Cardiac fibroblast (primary cell): ENCODE measurements at places on chromosomes 16 and 17.

GRCh38 chr17:77828749-77829539 lies 129.6 kb upstream of the TNRC6C start:
- no peak for DNase-seq

DNA sequence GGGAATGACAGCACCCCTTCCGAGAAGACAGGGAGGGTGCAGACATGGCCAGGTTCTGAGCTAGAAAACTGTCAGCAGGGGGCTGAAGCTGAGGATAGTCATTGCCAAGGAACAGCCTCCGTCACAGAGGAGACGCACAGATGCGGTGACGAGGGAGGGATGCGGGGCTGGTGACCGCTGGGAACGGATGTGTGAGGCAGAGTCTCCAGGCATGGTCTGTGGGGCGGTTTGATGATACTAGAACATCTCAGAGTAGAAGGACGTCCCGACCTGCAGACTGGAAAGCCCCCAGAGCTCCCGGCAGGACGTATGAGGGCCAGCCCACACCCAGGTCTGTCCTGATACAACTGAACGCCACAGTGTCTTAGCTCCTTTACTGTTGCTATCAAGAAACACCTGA lies 1.8 kb upstream of the CSNK1D start:
- DNase-seq: no peak

- no peak for DNase-seq
Observed at GRCh38 chr16:46621934-46622676, 926 bp upstream of the SHCBP1 start.

- DNase-seq: no peak
Observed at GRCh38 chr17:75806822-75807500, 22.4 kb downstream of the UNK start.

DNA sequence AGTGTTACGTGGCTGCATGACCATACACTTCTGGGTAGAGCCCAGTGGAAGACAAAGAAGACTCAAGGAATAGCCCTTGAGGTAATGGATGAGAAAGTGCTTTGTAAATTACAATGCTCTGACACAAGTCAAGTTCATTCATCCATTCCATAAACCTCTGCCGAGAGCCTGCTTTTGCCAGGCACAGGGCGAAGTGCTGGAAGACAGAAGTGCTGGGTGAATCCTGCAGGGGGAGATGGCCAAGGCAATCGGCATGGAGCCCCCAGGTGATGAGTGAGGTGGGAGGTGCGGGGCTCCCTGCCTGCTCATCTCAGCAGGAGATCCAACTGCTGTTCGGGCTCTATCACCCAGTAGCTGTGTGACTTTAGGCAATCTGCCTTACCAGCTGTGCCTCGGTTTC lies 2.8 kb upstream of the SOCS3 start:
- no peak for DNase-seq

DNA sequence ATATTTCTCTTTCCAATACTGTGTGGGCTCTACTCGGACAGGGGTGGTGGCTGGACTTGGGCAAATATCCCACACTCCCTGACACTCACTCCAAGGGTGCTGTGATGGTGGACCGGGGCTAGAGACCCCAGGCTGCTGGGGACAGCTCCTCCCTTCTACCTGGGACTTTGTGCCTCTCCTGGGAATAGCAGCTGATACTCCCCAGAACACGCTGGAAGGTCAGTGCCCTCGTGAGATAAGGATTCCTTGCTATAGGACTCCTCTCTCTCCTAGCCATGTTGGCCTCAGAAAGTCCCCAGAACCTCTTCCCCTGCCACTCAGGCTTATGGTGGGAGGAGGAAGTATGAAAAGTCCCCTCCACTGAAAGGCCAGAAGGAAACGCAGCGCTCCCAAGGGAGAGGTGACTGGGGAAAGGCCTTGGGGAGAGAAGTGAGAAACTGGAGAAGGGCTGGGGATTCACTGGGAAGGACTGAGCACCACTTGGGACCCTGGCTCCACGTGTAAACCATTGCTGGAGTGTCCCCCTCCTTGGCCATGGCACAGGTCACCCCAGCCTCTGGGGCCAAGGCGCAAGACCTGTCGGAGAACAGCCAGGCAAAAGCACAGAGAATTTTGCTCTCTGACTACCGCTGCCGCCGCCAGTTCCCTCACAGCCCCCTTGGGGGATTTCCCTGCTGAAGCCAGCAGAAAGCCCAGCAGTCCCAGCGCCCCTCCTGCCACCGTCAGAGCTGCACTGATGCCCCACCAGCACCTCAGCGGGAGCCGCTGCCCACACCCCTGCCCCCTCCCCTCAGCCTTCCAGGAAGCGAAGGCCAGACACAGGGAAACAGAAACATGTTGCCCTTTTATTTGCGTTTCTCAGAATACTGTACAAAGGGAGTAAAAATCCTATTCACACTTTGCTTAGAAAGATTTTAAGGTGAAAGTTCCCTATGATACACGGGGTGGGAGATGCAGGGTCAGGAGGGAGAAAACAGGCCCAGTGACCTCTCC lies 2.1 kb upstream of the GSDMB start:
- DNase-seq: no peak

- no peak for DNase-seq
Observed at GRCh38 chr16:64983231-64983630, 138.6 kb downstream of the CDH11 start.

GRCh38 chr16:56470232-56470631 lies 18.9 kb downstream of the OGFOD1 start:
- DNase-seq: no peak

DNA sequence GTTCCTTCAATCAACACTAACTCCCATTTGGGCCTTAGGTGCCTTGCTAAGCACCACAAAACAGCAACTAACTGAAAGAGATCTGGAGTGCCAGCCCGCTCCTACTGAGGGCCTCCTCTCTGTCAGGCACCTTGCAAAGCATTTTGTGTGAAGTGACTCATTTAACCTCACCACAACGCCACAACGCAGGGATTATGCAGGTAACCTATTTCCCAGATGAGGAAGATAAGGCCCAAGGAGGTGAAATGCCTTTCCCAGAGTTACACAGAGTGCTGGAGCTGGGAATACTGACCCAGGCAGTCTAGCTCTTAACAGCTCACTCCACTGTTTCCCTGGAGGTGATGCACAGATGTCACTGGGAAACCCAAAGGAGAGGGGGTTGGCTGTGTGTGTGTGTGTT lies 32.8 kb downstream of the DRC3 start:
- no peak for DNase-seq

DNA sequence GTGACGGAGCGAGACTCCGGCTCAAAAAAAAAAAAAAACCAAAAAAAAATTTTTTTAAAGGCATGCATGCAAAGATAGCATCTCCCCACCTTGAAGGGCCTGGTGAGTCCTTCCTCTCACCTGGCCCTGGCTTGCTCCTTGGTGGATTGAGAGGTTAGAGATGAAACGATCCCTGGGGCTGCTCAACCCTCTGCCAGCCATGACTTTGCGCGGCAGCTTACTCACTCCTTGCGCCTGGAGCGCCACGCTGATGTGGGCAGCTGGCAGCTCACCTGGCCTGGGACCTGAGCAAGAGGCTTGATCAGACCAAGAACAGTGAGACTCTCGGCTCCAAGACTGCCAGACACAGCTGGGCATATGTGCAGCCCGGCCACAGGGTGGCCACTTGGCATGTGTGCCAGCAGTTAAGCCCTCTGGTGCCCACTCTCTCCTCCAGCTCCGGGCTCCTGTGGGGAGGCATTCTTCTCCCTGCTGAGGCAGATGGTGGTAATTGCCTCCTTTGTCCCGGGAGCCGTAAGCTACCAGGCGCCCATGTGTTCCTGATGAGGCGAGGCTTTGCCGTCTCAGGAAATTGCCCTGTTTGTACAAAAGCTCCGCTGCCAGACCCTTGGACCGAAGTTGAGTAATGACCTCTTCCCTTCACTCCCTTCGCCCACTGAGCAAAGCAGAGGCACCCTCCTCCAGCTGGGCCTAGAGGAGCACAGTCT lies 5.1 kb upstream of the EVPL start:
- no peak for DNase-seq
